CD4-positive, alpha-beta T cell treated with Interleukin-15 for 1 hour (primary cell): ENCODE measurements at places on chromosomes 7 and 10.

DNA sequence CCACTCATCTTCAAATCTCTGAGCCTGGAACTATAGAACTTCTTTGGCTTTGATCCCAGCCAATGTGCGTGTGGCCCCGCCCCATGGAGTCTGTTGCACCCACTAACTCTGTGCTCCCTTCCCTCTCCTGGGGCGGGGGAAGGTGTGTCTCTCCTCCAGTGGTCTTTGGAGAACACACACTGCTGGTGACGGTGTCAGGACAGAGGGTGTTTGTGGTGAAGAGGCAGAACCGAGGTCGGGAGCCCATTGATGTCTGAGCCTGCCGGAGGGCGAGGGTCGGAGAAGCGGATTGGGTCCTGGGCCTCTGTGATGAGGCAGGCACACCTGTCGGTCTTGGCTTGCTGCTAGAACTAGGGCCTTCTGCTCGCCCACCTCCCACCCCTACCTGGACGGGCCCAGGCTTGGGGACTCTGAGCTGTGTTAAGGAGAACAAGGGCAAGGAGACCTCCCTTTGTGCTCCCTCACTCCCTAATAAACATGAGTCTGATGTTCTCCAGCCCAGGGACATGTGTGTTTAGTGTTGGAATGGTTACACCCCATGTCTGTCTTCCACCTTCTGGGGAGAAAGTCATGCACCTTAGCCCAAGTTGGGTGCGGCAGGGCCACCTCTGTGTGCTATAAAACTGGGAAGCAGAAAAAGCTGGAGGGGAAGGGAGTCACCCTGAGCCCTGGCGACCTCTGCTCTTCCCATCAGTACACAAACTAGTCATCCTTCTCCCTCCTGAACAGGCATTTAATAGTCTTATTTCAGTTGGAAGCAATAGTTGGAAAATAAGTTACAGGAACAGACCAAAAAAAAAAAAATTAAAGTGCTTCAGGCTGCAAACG lies 4.6 kb downstream of the TRAPPC14 start:
- no peak for DNase-seq

GRCh38 chr10:79127151-79127961 lies 58.6 kb downstream of the ZMIZ1 start:
- DNase-seq = peak; percentile 40

DNA sequence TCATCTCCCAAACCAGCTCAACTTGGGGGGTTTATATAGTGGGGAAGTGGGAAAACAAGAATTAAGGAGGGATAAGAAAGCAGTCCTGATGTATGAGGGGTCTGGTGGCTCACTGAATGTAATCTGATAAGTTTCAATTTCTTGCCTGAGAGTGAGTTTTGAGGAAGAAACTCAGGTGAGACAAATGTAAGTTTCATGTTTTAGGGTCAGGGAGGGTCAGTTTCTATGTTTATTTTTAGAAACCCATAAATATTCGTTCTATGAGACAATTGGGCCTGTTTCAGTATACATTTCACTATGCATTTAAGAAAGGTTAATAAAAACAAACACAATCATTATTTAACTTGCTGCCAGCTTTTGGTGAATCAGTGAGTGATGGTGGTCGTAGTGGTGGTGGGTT lies 128.0 kb upstream of the MBL2 start:
- no peak for DNase-seq

DNA sequence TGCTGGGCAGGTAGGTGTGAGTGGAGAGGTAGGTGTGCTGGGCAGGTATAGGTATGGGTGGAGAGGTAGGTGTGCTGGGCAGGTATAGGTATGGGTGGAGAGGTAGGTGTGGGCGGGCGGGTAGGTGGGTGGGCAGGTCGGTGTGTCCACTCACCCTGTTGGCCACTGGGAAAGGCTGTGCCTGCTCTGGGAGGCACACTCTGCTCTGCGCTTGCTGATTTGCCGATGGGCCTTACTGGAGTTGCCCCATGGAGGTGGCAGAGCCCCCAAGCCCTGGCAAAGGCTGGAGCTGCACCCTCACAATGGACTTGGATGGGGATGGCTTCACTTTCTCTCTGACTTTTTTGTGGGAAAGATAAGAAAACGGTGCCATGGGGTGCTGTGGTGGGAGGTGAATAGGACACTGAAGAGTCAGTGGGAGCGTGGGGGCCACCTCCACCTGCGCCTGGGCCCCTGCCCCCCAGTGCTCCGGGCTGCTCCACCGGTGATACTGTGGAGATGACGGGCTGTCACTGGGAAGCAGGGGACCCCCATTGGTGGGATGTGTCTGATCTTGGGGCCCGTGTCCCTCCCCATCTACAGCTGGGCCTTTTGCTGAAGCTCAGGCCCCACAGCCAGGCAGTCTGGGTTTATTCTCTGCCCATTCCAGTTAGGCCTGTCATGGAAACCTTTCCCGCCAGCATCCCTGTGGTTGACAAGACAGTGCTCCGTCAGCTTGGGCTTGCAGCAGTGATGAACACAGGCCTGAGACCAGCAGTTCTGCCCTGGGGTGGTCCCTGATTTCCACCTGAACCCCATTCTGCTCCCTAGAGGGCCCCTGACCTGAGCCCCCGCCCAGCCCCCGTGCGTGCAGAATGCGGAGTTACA lies 75.0 kb downstream of the NKX6-2 start:
- DNase-seq = no peak

- DNase-seq = no peak
Observed at GRCh38 chr7:138196971-138197896, 121.0 kb downstream of the AKR1D1 start.

DNA sequence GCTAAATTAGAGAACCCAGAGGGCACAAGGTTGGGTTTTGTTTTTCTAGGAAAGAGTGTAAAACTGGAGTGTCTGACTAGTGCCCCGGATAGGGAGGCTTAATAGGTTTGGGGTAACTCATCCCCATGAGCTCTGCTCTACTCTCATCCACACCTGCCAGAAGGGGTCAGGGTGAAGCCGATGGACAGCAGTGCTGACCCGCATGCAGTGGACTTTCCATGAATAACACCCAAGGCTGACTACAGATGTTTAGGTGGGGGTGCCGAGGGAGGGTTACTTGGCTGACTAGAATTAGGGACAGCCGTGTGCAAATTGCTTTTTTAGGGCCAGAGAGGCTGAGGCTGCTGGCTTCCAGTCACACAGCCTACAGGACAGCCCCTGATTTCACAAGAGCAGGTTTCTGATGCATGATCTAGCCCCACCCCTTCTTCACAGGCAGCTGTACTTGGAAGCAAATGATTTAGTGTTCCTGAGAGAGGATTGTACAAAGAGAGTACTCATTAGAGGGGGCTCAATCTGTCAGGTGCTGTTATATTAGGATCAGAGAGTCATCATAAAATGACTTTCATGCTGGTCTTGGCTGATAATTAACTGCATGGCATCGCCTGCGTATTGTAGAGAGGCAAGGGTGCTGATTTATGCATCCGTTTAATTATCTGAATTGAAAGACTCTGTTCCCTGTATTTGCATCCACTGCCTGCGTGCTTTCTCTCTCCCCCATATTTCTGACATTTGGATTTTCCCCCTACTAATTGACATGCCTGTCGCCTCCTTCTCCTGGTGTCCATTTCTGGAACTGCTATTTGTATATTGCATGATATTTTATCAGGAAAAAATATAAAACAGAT lies 9.5 kb downstream of the INHBA start:
- no peak for DNase-seq

- DNase-seq = no peak
Observed at GRCh38 chr7:132112657-132113056, 463.6 kb downstream of the PLXNA4 start.

DNA sequence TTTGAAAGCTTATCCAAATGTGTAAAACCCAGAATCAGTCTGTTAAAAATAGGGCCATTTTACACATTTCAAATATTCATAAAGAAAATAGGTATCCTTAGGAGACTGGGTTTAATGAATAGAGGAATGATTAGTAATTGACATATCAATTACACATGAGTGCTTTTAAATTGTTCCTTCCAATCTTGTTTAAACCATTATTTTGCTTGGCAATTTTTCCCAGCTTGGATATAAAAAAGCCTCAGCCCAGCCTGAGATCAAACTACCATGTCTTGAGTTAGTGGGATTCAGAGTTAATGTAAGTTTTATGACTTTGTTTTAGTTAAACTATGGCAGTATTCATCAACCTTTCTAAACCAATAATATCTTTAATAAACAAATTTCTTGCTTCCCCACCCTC lies 28.3 kb downstream of the PARP12 start:
- no peak for DNase-seq

- DNase-seq = no peak
Observed at GRCh38 chr10:31063841-31064240, 32.2 kb upstream of the ZNF438 start.

DNA sequence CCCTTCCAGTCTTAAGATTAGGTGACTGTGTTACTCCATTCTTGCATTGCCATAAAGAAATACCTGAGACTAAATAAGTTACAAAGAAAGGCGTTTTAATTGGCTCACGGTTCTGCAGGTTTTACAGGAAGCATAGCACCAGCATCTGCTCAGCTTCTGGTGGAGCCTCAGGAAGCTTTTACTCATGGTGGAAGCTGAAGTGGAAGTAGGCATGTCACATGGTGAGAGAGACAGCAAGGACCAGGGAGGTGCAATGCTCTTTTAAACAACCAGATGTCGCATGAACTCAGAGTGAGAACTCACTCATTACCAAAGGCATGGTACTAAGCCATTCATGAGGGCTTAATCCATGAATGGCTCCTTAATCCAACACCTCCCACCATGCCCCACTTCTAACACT lies 34.0 kb upstream of the TMEM273 start:
- no peak for DNase-seq

GRCh38 chr7:17725821-17726220 lies 214.5 kb downstream of the SNX13 start:
- DNase-seq = no peak

DNA sequence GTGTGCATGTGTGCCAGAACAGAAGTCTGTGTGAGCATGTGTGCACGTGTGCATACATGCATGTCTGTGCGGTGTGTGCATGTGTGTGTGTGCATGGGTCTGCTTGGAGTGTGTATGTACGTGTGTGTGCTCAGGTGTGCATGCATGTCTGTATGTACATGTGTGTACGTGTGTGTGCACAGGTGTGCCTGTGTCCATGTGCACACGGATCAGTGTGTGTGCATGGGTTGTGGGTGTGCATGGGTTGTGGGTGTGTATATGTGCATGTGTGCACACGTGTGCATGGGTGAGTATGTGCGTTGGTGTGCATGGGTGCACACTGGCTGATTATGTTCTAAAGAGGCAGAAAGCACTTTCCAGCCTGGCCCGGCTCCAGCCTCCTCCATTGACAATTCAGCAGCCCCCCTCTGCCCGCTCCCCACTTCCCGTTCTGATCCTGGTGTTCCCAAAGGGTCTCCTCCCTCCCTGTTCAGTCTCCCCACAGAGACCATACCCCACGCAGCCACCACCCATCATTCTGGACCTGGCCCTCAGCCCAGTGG lies 44.1 kb upstream of the PDGFA start:
- DNase-seq = no peak

DNA sequence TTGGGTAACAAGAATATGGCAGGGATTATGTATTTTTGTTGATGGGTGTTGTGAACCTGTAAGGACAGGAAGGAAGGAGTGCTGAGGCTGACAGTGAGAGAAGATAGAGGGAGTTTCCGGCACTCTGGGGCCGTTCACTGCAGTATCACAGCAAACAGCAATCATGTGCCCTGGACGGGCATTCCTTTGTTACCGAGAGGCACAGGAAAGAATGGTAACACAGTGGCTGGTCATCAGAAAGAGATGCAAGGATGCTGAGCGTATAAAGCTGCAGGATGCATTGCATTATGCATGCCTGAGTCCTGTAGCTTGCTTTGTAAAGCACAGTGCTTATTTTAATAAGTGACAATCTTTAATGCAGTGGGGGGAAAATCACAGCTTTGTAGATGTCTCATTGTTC lies 286.8 kb downstream of the RPS24 start:
- no peak for DNase-seq

DNA sequence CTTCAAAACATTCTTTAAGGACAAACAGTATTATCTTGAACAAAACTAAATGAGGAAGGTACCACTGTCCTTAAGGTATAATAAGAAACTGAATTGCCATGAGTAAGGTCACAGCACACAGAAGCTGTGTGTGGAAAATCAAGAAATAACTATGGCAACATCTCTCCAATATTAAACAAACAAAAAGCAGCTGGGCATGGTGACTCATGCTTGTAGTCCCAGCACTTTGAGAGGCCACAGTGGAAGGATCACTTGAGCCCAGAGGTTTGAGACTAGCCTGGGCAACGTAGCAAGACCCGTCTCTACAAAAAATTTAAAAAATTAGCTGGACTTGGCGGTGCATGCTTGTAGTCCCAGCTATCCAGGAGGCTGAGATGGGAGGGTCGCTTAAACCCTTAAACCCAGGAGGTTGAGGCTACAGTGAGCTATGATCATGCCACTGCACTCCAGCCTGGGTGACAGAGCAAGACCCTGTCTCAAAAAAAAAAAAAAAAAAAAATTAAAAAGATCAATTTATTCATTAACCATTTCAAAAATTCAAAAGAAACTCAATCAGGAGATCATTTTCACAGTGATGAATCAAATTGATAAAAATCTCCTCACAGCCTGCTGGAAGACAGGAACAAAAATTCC lies 195.4 kb downstream of the SKIDA1 start:
- DNase-seq = no peak

DNA sequence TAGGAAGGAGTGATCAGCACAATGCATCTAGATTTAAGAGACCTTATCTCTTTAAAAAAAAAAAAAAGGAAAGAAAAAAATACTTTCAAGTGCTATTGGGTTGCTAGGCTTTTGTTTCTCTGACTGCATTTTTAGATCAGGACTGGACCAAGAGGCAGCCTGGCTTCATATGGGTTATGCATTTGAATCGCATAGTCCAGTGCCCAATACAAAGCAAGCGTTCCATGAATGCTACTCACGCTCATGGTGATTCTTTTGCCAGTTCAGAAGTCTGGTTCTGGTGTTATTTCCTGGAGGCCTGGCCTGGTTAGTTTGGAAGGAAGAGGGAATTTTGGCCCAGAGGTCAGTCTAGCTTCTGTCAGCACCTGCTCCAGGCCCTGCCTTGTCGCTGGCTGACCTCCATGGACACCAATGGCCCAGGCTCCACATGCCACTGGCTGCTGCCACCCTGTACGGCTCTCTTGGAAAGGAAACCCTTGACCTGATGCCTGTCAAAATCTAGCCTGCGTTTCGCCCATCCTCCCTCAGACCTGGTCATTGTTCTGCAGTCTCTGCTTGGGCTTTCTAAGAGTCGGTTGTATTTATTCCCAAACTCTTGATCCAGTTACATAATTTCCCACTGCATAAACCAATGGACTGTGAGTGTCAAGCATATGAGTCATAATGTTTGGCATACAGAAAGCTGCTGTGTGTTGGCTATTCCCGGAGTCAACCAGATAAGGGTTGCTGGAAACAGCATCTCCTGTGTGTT lies 74.3 kb upstream of the MKX start:
- DNase-seq = no peak
